Smooth muscle cell of trachea (primary cell): ENCODE measurements at places on chromosomes 5 and 9. TPM values are rescaled to one million over a fixed set of nuclear protein-coding genes. Genes with fewer than 3 reads are reported as not detected.

SLC6A7 gene
- not detected in 2 replicates for total RNA-seq

RBM18 gene
- 8.3 and 8.9 TPM in 2 replicates for total RNA-seq

TYRP1 gene
- not detected in 2 replicates for total RNA-seq

NMUR2 gene
- total RNA-seq = not detected in 2 replicates

RETREG1 gene
- 1.0 and 1.3 TPM in 2 replicates for total RNA-seq

POLE3 gene
- 20.2 and 32.1 TPM in 2 replicates for total RNA-seq

LCN12 gene
- total RNA-seq = not detected in 2 replicates

ARHGAP26 gene
- total RNA-seq = 5.2 and 12.1 TPM in 2 replicates

GRIN3A gene
- total RNA-seq = not detected in 2 replicates

FAM169A gene
- 0.17 and 0.29 TPM in 2 replicates for total RNA-seq

MYORG gene
- 1.2 and 1.9 TPM in 2 replicates for total RNA-seq

RAI14 gene
- total RNA-seq = 107 and 176 TPM in 2 replicates
